ENCODE measurements at places on chromosomes 11 and 22.

DNA sequence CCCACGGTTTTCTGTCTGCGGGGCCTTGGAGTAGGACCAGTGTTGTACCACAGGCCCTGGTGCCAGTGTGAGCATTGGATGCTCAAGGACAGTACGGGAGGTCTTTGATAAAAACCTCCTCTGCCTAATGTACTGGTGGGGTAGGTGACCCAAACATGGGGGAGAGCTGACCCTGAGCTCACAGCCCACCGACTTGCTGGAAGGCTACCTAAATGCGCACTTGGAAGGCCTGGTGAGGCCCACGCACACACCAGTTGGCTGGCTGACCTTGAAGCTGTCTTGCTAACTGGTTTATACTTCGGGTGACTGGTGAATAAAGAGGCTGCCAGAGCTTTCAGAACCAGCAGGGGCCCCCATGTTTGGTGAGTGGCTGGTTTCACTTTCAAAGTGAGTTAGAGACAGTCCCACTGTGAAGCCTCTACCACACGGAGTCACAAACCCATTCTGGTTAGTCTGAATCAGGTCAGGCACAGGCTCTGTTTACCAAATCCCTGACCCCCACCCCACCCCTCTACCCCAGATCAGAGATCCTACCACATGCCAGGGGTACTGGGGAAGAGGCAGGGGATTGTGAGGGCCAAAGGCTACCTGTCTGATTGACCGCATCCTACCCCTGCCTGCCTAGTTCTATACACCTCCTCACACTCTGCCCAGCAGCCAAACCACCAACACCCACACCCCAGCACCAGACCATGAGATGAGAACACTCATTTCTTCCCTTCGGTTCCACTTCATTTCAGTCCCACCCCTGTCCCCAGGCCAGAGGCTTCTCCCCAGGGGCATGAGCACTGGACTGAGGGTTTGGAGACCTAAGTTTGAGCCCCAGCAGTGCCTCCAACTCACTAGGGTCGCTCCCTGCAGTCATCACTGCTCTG is 12.7 kb upstream of the IL2RB start:
- DNase-seq: no peak

DNA sequence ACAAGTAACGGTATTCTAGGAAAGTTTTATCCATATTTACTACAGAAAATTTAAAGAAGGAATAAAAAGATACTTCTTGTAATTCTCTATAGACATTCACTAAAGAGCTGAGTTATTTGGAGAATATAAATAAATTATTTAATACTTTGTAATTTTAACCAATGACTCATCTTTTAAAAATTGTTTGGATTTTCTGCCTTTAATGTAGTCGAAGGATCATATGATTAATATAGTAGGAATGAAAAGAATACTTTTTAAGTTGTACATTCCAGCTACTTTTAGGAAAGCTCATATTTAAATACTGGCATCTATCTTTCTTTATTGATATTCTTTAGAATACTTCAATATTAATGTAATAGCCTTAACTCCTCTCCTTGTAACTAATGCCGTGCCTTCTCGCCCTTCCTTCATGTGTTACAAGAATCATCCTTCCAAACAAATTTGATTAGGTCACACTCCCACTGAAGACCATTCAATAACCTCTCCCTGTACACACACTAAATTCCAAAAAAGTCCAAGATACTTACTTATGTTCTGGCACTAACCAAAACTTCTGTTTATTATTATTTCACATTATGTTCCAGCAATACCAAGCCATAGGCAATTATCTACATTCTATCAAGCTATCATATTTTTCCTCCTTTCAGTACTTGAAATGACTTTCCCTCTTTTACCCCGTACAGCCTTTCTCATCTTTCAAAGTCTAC is 501.9 kb downstream of the CNTN5 start:
- no peak for DNase-seq

DNA sequence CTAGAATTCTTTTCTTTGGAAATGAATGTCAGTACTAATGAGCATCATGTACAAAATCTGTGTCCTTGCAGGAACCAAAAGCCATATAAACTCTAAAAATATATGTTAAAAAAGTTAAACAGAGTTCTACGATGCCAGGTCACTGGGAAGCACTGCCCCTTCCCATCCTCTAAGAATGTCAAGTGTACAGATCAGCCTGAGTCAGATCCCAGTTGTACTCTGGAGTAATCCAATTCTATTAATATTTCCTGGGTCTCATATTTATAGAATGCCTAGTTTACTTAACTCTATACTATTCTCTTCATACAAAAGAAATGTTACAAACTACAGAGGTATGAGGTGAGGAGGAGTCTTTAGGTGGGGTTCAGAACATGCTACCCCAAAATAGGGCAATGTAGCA is 460.1 kb downstream of the DLG2 start:
- DNase-seq: no peak

GRCh38 chr11:33222052-33222750 is 35.0 kb upstream of the HIPK3 start:
- DNase-seq: no peak

DNA sequence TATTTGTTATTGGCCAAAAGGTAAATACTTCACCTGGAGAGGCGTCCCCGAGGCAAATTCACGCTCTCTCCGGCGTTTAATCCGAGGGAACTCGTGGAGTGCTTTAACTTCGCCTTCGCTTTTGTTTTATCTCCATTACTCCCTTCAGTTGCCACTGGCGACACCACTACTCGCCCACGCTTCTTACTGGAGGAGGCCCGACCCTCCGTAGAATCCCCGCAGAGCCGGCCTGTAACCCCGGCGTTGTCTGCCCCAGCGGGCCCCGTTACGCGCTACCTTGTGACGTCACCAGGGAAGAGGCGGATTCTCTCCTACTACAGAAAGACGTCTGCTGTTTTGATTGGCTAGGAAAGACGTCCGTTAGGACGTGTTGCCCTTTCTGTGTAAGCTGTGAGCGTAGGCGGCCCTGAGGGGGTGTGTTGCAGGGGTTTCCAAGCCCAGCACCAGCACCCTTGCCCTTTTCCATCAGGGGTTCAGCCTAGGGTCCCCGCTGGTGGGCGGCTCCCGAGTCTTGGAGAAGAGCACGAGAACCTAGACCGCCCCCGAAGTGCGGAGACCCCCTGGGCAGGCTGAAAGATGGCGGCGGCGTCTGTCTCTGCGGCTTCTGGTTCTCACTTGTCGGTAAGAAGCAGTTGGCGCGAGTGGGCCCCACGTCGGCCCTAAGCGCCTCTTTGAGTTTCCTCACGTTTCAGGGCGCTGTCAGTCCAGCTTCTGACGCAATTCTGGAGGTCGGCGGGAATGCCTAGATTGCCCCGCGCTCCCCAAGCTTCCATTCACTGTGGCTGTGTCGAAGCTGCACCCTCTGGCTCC is at the start of gene CEP57:
TSS of gene CEP57 (plus strand) at position 376 of the 810 bp plus-strand sequence. CDS start at position 577, 201 bp downstream.
- peak; percentile 89 for DNase-seq

GRCh38 chr11:88657076-88657738 is 319.7 kb upstream of the CTSC start:
- DNase-seq: no peak

- DNase-seq: no peak
Measured at GRCh38 chr22:48678171-48679135, 1149.2 kb downstream of the BRD1 start.

DNA sequence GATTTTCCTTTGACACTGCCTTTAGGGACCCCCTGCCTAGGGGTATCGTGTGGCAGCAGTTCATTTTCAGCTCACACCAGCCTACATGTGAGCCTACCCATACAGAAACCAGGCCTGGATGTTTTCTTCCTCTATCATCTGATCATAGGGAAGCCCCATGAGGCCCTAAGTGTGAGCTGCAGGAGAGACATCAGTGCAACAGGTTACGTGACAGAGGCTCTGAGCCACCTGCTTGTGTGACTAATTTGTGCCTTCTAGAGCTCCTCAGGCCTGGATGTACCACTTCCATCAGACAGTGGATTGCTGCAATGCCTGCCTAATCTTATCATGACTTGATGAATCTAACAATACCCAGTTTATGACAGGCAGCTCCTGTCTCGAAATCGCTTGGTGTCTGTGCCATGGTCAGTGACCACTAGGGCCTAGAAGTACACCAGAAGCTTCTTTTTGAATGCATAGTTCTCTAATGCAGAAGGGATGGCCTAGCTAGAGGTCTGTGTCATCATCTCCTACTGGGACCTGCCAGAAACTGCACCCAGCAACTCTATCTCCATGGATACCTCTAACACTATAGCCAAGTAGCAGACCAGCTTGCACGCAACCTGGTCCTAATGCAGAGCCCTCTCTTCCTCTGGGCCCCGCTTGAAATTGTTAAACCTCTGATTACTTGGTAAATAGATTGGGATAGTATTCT is 109.7 kb upstream of the CLPB start:
- no peak for DNase-seq

- DNase-seq: no peak
Measured at GRCh38 chr11:67437809-67438157, 301 bp upstream of the PTPRCAP start.

- DNase-seq: no peak
Measured at GRCh38 chr11:85902353-85902752, 47.2 kb downstream of the CCDC83 start.

GRCh38 chr11:86151174-86152005 is 82.5 kb upstream of the PICALM start:
- DNase-seq: no peak

DNA sequence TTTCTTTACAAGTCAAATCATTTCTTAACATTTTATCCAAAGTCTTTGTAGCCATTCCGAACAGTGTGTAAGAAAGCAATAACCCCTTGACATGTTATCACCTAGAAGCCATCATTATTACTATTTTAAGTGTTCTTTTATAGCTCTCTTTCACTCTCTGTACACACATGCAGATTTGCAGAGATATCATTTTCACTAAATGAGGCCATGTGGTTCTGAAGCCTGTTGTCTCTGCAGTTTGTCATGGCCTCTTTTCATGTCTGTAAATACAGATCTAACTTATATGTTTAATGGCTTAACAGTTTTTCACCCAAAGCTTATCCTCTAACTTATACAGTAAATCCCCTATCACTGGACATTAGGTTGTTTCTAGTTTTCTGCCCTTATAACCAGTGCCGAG is 166.8 kb downstream of the MYO18B start:
- DNase-seq: no peak

DNA sequence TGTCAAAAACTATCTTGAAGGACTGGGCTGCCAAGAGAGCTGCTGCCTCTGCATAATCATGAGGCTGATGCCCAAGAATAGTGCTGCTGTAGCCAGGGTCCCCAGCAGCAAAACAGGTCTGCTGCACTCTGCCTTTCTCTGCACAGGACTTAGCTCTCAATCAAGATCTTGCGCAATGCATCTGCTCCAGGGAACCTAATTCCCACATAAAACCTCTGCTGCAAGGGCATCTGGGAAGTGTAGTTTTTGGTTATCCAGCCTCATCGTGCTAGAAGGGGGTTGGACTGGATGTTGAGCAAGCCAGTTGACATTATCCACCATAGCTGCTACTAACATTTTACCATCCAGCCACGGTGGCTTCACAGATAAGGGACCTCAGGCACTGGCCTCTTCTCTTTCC is 192.7 kb downstream of the C11orf91 start:
- DNase-seq: no peak

GRCh38 chr22:34278121-34278520 is 357.8 kb upstream of the LARGE1 start:
- DNase-seq: no peak

- DNase-seq: no peak
Measured at GRCh38 chr11:112343368-112344039, 82.8 kb upstream of the PLET1 start.

DNA sequence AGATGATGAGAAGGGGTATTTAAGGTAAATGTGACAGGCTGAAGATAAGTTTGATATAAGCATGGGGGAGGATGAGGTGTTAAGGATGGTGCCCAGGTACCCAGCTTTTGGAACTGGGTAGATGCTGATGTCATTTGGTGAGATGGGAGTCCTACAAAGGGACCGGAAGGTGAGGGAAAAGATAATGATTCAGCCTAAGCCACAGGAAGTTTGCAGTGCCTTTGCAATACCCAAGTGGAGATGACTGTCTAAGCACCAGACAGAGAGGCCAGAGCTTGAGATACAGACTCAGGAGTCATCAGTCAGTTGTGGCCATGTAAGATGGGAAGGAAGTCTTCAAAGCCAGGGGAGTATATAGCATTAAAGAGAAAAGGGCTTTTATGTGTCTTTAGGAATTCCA is 30.0 kb upstream of the SMCO4 start:
- DNase-seq: no peak

DNA sequence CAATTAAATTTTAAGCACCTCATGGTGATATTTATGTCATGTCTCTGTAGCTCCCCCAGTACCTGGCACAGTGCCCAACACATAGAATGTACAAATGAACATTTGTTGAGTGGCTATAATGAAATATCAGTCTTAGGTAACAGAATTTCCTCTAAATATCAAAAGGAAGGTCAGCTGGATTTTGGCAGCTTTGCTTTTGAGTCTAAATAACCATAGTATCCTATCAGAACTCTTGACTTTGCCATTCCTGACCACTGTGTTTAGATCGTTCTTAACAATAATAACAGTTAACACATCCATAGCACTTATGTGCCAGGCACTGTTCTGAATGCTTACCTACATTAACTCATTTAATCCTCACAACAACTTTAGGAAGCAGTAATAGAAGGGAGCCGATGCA is 26.6 kb downstream of the TMEM123 start:
- DNase-seq: no peak

- peak; percentile 34 for DNase-seq
Measured at GRCh38 chr22:43404673-43405385, 7.0 kb upstream of the MPPED1 start.

DNA sequence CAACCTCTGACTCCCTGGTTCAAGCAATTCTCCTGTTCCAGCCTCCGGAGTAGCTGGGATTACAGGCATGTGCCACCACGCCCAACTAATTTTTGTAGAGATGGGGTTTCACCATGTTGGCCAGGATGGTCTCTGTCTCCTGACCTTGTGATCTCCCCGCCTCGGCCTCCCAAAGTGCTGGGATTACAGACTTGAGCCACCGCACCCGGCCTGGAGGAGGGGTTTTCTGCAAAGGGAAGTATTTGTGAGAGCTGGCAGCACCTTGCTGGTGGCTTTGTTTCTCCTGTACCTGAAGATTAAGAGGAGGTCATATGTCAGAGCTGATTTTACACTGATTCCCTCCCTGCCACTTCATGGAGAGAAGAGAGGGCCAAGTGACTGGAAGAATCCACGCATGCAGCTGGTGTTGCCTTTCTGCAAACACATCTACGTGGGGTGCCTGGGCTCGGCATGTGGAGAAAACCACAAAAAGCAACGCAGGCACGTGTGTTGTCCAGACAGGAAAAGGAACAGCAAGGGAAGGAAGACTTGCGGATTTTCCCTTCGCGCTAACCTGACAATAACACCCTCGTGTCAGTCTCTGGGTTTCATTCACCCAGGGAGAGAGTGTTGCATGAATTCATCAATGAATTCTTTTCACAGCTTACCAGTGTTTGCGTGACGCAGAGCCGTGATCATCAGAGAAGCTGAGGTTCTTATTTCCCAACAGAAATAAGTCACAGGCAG is 61.9 kb downstream of the TSPAN18 start:
- no peak for DNase-seq

DNA sequence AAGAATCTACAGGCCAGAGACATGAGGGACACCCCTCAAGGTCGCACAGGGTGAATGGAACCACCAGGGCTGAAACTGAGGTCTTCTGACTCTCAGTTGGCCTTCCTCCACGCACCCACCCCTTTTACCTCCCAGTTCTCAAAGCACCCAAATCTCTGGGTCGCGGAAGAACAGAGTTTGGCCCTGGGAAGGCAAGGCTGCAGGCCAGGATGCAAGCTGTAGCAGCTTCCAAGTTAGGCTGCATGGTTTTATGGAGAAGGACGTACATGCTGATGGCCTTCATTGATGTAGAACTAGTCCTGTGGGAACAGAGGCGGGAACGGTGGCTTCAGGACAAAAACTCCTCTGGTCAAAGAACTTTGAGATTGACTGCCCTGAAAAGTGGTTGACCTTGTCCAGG is 143.5 kb upstream of the B3GAT1 start:
- no peak for DNase-seq

All from breast epithelium (tissue), 4 donors.